ENCODE measurements at places on chromosomes 3 and 15.

- DNase-seq = no peak
These were observed 132.7 kb downstream of the ATP8B4 start for GRCh38 chr15:49986326-49986725.

DNA sequence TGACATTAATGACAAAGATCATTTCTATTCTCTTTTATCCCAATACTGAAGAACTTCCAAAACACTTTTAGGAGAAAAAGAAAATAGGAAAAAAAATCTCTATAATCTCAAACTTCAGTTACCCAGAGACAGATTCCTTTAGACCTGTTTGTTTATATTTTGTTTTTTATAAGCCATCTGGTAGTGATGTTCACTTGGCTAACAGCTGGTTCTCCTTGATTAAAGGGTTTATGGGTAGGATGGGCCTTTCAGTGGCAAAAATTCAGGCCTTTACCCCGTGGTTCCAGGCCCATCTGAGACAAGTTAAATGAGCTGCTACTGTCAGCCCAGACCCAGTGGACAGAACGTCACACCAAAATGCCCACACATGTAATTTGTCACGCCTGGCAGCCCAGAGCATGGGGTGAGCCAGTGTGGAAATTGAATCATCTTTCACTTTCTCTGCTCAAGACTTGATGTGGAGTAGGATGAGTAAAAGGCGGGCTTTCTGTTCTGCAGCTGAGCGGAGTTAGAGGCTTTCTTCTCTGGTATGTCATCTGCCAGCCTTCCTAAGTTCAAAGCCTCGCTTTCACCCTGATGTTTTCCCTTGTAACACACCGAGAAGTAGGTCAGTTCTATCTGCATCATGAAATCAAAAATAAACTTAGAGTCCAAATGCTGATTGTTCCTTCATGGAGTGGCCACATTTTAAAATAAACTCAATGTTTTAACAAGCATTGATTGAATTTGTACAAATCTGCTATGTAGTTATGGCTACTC lies 62.5 kb upstream of the SKOR1 start:
- no peak for DNase-seq

- no peak for DNase-seq
These were observed 34.4 kb downstream of the SUCLG2 start for GRCh38 chr3:67619991-67620390.

DNA sequence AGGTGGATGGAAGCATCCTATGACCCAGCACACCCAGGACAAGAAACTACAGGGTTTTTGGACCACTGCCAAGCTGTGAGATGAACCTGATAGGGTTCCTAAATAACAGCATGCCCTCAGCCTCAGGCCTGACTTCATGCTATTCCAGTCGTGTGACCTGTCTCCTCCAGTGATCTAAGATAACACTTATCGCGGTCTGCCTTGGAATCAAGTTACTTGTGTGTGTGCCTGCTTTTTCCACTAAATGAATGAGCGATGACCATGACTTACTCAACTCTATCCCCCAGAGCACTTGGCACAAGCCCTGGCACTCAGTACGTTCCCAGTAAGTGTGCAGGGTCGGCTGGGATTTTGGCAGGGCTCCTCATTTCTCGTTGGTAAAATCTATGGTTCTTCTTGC lies 172.7 kb upstream of the TP63 start:
- no peak for DNase-seq

DNA sequence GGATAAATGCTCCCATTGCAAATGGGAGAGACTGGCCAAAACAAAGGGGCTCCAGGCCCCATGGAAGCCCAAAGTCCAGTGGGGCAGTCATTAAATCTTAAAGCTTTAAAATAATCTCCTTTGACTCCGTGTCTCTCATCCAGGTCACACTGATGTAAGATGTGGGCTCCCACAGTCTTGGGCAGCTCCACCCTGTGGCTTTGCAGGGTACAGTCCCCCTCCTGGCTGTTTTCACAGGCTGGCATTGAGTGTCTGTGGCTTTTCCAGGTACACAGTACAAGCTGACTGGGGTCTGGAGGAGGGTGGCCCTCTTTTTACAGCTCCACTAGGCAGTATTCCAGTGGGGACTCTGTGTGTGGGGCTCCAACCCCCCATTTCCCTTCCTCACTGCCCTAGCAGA lies 45.9 kb downstream of the NIPA2 start:
- DNase-seq = no peak

DNA sequence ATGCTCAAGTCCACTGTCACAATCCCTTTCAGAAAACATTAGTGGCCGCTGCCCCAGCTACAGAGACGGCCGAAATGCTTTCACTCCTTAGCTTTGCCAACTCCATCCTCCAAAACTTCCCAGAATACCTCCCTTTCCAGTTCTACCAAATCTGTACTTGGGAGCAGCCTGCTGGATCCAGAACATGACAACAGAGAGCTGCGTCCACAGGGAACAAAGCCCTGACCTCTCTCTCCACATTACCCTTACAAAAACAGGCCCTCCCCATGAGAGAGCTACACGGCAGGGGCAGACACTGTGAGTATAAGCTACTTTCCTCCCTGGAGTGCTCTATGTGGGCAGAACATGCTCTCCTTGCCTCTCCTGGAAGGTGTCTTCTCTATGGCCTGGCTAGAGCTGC lies 6.3 kb downstream of the RBM15B start:
- DNase-seq = peak; percentile 70

DNA sequence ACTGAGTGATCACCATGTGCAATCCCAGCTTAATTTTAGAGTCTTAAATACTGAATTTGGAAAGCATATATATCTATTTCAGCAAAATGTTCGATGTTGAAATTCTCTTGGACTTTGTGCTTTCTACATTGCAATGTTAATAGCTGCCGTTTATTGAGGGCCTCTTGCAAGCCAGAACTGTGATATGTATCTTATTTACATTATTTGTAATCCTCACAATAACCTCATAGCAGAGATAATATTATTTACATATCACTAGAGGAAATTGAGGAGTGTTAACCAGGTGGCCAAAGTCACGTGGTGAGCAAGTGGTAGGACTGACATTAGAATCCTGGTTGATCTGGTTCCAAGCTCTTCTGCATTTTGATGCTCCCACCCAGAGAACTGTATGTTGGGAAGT lies 254.1 kb downstream of the SLC9A9 start:
- DNase-seq = no peak

DNA sequence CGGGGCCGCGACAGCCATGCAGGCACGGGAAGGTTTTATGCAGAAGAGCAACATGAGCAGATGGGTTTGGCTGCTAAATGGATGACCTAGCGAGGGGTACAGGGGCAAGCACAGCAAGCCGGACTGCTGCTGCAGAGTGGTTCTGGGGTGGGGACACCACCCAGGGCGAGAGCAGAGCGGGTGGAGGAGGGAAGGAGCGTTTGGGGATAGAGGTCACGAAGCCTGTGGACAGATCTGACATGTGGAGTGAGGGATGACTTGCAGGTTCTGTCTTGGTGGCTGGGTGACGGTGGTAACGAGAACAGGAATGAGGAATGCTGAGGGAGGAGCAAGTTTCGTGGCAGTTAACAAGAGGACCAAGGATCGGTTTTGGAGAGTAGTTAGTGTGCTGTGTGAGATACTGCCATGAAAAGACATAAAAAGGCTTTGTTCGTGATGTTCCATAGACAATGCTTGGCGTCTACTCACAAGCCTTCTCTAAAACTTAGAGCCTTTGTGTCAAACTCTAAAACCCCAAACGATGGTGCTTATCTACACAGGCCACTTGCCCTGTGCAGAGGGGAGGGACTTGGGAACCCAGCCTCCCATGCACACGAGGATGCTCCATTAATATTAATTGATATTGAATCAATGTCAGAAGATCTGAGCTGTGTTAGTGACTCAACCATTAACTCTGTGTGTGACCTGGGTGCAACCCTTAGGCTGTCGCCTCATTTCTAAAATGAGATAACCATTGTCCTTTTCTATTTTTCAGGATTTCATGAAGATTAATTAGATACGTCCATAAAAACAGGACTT lies 132.7 kb upstream of the SLC2A2 start:
- DNase-seq = no peak

All from coronary artery (tissue), 2 donors.